SHP77 (cell line): ENCODE measurements at places on chromosomes 16 and 17.

DNA sequence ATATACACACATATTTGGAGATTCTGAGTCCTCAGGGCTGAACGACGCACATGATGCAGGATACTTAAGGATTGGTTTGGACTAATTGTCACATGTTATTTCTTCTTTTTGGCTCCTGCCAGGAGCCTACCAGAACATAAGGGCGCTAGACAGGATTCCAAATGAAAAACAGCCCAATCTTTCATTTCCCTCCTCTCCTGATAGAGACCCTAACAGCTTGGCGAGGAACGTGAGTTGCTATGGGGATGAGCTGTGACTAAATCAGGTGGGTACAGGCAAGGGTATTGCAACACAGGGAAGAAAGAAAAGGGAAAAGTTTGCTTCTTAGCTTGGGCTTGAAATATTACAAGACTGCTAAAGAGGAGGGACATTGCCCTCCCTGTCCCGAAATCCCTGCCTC is 109.9 kb downstream of the AIPL1 start:
- DNase-seq, result no peak

DNA sequence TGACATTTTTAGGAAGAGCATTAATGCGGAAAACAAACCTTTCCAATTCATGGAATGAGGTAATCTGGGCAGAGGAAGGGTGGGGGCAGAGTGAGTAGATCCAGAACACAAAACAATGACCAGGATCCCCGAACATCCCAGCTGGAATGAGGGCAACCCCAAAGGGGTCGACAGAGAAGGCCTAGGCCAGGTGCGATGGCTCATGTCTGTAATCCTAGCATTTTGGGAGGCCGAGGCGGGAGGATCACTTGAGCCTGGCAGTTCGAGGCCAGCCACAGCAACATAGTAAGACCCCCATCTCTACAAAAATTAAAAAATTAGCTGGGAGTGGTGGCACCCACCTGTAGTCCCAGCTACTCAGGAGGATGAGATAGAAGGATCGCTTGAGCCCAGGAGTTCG is 64.7 kb downstream of the ZFHX3 start:
- no peak for DNase-seq

DNA sequence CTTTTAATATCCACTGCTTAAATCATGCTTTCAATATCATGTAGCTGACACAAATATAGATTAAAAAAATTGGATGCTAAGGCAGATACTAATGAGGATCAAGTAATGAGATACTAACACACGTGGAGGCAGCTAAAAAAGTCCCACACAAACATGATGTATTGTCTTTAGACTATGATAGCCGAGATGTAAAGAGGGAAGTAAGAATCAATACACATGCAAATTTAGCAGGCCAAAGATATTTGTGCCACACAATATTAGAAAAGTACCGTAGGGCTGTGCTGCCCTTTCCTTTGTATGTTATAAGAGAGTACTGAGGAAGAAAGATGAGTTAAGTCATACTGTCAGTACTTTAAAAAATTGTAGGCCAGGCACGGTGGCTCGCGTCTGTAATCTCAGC is 51.4 kb upstream of the STAC2 start:
- DNase-seq, result no peak

DNA sequence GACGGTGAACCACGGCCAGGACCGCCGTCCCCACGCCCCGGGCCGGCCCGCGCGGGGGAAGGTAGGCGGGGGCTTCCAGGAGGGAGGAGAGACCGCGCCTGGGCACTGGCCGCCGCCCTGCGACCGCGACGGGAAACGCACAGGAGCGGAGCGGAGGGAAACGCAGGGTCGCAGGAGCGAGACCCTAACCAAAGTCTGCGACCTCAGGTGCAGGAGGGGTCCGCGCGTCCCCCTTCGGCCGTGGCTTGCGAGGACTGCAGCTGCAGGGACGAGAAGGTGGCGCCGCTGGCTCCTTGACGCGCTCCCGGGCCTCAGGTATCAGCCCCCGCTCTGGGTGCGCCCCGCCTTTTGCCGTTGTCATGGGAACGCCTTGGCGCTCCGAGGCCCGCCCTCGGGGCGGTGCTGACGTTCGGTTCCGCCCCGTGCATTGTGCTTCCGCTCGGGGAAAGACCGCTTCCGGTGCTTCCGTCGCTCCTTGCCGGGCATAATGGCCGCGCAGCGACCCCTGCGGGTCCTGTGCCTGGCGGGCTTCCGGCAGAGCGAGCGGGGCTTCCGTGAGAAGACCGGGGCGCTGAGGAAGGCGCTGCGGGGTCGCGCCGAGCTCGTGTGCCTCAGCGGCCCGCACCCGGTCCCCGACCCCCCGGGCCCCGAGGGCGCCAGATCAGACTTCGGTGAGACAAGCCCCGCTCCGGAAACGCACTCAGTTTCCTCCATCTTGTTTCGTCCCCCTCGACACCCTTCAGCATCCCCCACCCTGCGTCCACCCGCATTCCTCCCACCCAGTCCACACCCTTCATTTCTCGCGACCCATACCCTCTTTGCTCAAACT is at the start of gene OVCA2:
TSS of gene OVCA2 (plus strand) at position 462 of the 829 bp plus-strand sequence. CDS start at position 488, 26 bp downstream.
- peak; percentile 96 for DNase-seq

DNA sequence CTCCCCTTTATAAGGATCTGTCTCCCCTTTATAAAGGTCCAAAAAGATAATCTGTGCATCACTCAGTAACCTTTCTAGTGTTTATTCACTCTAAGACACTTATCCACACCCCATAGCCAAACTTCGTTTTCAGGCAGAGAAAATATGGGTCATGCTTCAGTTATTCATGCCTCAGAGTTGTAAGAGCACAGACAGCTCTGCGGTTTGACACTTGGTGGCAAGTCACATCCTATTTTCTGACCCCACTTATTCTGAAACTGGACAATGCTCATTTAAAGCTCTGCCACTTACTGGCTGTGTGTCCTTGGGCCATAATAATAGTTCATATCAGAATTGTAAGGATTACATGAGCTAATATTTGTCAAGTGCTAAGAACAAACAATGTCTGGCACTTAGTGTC is 2.0 kb upstream of the KRTAP2-1 start:
- DNase-seq, result no peak

DNA sequence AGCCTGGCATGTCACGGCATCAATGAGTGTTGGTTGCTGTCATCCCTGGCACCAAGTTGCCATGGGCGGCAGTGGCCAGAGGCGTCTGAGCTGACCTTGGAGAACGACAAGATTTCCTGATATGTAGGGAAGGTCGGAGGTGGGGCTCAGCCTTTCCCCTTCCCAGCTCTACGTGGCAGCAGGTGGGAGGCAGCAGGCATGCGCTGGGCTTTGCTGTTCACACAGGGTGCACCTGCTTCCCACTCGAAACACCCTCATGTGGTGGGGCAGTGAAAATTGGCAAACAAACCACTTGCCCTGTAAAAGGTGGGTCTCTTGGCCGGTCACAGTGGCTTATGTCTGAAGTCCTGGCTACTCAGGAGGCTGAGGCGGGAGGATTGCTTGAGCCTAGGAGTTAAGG is 12.3 kb upstream of the TFAP4 start:
- peak; percentile 55 for DNase-seq

DNA sequence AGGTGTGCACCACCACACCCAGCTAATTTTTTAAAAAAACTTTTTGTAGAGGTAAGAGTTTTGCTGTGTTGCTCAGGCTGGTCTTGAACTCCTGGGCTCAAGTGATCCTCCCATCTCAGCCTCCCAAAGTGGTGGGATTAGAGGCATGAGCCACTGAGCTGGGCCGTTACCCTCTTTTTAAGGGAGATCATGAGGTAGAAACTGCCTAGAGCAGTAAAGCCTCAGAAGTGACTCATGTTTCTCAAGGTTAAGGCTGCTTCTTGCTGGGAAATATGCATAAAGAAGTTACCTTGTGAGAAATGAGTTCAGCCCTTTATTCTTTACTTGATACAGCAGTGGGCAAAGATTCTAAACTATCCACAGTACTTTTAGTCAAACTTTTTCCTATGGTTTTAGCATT is 38.2 kb downstream of the GRB2 start:
- DNase-seq, result no peak

DNA sequence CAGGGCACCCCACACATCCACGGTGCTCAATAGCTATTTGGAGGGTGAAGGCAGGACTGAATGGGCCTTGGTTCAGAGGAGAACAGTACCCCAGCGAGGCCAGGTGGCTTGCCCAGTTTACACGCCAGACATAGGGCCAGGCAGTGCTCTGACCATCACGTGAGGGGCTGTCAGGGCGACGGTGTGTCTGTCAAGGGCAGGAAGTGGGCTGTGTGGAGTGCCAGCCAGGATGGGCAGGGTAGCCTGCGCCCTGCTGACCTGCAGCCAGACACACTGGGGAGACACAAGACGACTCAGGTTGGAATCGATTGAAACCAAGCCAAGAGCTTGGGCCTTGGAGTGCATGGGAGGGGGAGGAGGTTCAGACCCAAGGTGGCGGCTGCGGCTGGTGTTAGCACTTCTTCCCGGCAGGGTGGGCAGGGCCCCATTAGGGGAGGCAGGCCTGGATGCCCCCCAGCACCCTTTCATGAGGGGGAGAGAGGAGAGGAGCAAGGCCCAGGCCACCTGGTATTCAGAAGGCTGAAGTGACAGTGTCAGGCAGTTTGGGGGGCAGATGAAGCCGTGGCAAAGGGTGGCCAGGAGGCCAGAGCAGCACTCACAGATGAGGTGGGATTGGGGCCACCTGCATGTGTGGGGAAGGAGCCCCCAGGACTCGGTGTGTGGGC is 68.2 kb downstream of the SREBF1 start:
- peak; percentile 71 for DNase-seq

- DNase-seq, result no peak
These were observed 244.3 kb upstream of the CDH8 start for GRCh38 chr16:62280506-62280905.

DNA sequence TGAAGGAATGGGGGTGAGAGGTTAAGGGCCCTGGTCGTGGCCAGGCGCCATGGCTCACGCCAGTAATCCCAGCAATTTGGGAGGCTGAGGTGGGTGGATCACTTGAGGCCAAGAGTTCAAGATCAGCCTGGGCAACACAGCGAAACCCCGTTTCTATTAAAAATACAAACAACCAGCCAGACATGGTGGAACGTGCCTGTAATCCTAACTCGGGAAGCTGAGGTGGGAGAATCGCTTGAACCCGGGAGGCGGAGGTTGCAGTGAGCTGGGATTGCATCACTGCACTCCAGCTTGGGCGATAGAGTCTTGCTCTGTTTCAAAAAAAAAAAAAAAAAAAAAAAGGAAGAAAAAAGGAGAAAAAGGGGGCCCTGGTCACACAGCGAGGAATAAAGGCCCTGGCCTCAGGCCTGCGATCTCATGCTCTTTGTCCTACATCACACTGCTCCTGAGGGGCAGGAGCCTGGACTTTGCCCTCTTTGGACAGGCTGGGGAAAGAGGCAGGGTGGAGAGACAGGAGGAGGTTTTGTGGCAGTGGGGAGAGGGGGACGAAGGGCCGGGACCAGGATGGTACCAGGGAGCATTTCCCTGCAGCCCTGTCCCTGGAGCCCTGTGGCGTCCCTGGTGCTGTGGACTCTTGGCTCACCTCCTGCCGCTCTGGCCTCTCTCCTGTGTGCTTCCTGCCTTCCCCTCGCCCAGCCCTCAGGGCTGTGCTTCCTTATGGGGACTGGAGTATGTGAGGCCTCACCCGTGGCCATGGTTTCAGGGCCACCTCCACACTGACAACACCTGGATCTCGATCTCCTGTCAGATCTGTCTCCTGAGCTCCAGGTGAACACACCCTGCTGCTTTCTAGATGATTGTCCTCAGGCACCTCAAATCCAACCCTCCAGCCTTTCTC is 19.7 kb upstream of the SLC25A19 start:
- DNase-seq, result no peak

DNA sequence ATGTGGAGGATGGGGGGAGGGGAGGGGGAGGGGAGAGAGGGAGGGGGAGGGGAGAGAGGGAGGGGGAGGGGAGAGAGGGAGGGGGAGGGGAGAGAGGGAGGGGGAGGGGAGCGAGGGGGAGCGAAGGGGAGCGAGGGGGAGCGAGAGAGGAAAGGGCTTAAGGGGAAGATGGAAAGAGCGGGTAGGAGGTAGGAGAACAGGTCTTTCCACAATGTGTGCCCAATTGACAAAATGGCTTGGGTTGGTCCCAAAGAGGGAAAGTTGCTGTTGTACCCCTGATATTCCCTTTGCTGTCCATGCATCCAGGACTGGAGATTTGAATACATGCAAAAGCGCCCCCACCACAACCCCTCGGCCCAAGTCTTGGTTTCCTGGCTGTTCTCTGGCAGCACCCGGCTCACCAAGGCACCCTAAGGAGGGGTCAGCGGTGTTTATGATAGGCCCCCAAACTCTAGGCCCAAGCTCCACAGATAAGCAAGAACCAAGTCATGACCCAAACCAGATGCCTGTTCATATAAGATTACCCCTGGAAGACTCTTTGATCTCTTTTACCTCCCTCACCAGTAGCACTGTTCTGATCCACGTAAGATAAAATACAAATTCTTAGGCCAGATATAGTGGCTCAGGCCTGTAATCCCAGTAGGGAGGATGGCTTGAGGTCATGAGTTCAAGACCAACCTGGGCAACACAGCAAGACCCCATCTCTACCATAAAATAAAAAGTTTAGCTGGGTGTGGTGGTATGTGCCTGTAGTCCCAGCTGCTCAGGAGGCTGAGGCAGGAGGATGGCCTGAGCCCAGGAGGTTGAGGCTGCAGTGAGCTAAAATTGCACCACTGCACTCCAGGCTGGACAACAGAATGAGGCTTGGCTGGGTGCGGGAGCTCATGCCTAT is 119.6 kb downstream of the ZFHX3 start:
- no peak for DNase-seq

- DNase-seq, result no peak
These were observed 1.0 kb upstream of the SALL1 start for GRCh38 chr16:51151961-51152663.

DNA sequence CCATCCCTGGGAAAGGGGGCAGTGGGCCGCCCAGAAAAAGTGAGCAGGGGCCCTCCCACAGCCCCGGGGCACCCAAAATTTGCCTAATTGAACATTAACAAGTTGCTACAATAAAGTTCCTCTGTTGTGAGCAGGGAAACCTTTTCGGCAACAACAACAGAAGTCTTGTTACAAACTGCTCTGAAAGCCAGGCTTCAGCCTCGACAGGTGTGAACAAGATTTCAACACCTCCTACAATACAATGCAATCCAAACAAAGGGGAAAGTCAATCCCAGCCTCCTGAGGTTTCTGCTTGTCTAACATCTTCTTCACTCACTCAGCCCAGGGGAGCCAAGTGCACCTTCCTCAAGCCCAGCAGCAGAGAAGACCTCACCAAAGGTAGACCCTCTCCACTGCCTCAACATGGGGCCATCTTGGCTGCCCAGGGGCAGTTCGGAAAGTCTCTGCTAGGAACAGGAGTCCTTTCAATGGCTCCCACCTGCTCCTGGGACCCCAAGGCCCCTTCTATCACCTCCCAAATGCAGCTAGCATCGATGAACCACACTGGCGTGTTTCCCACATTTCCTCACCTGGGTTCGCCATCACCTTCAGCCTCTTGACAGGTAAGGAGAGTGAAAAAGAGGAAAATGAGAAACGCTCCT is 19.1 kb downstream of the ZFHX3 start:
- DNase-seq, result no peak

- DNase-seq, result peak; percentile 82
These were observed 3.9 kb upstream of the WFIKKN1 start for GRCh38 chr16:626787-627453.

DNA sequence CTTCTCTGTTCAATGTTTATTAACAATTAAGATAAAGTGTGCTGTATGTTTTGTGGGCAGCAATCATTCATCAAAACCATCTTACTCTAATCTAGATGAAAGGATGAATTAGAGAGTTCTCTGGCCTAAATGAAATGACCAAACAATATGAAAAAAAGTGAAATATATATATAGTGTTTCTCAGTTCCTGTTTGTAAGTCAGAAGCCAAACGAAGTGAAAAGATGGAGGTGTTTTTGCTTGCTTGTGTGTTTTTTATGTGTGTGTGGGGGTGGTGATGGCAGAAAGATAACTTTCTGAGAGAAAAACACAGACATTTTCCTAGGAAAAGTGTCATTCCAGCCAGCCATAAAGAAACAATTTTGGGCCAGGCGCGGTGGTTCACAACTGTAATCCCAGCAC is 138.6 kb downstream of the CDH8 start:
- DNase-seq, result no peak
